ENCODE measurements at places on chromosomes 5 and 9. TPM values are rescaled to one million over a fixed set of nuclear protein-coding genes. Genes with fewer than 3 reads are reported as not detected.

The SIT1 gene
- 0.48 TPM for polyA plus RNA-seq

The ZFP37 gene
- 13.0 TPM for polyA plus RNA-seq

The STXBP1 gene
- 35.2 TPM for polyA plus RNA-seq

The WDR31 gene
- polyA plus RNA-seq = 7.7 TPM

DNA sequence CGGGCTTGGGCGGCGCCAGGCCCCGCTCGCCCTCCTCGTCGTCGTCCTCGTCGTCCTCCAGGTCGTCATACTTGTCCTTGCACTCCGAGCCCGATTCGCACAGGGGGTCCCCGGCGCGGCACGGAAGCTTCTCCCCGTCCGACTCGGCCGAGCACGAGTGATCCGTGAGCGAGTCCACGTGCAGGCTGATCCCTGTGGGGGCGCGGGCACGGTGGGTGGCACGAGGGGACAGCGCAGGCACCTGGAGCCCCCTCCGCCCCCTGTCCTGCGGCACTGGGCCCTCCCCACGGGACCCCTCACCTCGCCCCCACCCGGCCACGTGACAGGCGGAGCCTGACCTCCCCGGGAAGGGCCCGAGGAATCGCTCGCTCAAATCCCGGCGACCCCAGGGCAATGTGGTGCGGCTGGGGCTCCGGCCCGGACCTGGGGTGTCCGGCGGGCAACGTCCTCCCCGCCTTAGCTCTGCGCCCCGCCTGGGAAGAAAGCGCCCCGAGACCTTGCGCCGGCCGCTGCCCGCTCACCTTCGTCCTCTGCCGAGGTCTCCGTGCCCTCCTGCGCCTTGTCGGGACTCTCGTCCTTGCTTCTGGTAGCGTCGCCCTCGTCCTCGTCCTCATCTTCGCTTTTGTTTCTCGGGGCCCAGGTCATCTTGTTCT lies 2.5 kb downstream of the IRX2 start:
- no peak for DNase-seq

DNA sequence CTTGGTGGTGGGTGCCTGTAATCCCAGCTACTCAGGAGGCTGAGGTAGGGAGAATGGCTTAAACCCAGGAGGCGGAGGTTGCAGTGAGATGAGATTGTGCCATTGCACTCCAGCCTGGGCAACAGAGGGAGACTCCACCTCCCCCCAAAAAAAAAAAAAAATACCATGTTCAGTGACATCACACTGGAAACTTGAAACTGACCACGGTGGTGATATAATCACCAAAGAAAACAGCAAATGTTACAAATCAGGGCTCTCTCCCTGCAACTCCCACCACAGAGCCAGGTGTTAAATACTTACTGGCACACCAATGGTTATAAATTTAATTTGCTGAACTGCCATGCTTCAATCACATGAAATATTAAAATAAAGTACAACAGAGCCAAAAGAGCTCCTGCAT lies 81.4 kb downstream of the ZNF608 start:
- no peak for DNase-seq

- DNase-seq = no peak
Observed at GRCh38 chr9:22537721-22538120, 91.1 kb downstream of the DMRTA1 start.

- DNase-seq = no peak
Observed at GRCh38 chr5:59618644-59619043, 274.9 kb downstream of the PDE4D start.

GRCh38 chr9:129154866-129155477 lies 23.1 kb downstream of the IER5L start:
- no peak for DNase-seq

DNA sequence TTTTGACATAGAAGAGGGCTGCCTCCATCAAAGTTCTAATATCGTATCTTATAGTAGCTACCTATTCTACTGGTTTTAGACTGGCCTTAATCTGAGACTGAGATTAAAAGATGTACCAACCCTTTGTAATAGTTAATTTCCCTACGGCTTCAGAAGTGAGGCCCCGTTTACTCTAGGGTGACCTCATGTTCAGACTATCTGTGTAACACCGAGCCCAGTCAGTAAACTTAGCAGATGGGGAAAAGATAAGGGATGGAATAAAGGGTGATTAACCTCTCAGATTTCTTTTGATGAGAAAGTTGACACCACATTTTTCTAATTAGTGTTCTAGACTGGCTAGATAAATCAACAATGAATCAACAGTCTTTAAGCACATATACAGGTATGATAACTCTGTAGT lies 283.1 kb downstream of the KCTD16 start:
- no peak for DNase-seq

GRCh38 chr5:75509546-75509945 lies 1.9 kb downstream of the CERT1 start:
- DNase-seq = no peak

Data from renal cortex interstitium (tissue), 15 donors.